Sigmoid colon (tissue), 7 donors: ENCODE measurements at places on chromosomes 13 and 19. TPM values are rescaled to one million over a fixed set of nuclear protein-coding genes. Genes with fewer than 3 reads are reported as not detected.
A peak's percentile ranks its signal among the peaks of the same experiment; 100 is the strongest.

CAMSAP3 gene
- 0.28 TPM for total RNA-seq

- H3K4me3 ChIP-seq, result no peak overlapping the region
- H3K4me1 ChIP-seq, result no peaks in the 10 kb centered on the region
- peak; percentile 81 for DNase-seq
- no peaks in the 10 kb centered on the region for H3K36me3 ChIP-seq
- no peak overlapping the region for H3K27ac ChIP-seq
These were observed 9.9 kb upstream of the ACSBG2 start for GRCh38 chr19:6125571-6125989.

URAD gene
- not detected for total RNA-seq

GRCh38 chr19:47095476-47096099 is 18.0 kb downstream of the ZC3H4 start:
- H3K4me1 ChIP-seq, result peaks cover 63% of the 10 kb centered on the region
- H3K27me3 ChIP-seq, result no peaks in the 10 kb centered on the region
- no peak for DNase-seq
- peak overlapping the region; percentile 62 for H3K27ac ChIP-seq

POGLUT2 gene
- 6.8 TPM for total RNA-seq

- H3K27me3 ChIP-seq, result no peaks in the 10 kb centered on the region
- H3K36me3 ChIP-seq, result no peaks in the 10 kb centered on the region
- DNase-seq, result peak; percentile 79
- H3K4me3 ChIP-seq, result no peak overlapping the region
- H3K27ac ChIP-seq, result peak overlapping the region; percentile 99
These were observed 1.3 kb downstream of the RFX1 start for GRCh38 chr19:14004619-14005348.

ZNF787 gene
- total RNA-seq, result 14.1 TPM
